ENCODE measurements at places on chromosomes 5 and 9.
A peak's percentile ranks its signal among the peaks of the same experiment; 100 is the strongest.

GRCh38 chr5:82356808-82357671 lies 78.9 kb upstream of the RPS23 start:
- peak; percentile 72 for DNase-seq

GRCh38 chr9:99140685-99141314 lies 35.9 kb downstream of the TGFBR1 start:
- DNase-seq: no peak

GRCh38 chr5:34648840-34649158 lies 7.3 kb upstream of the RAI14 start:
- DNase-seq: no peak

DNA sequence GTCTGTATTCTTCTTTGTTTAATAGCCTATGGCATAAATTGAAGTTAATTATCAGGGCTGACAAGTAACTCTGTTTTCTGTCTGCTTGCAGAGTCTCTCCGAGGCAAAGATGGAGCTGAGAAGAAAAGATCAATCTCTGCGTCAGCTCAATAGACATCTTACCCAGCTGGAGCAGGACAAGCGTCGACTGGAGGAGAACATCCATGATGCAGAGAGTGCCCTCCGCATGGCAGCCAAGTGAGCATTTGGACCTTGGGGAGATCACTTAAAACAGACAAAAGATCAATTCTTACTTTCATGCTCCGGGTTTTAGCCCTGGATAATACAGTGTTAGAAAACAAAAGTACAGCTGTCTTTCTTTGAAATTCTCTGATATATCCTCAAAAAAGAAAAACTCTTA lies 293.8 kb downstream of the CCDC171 start:
- DNase-seq: no peak

DNA sequence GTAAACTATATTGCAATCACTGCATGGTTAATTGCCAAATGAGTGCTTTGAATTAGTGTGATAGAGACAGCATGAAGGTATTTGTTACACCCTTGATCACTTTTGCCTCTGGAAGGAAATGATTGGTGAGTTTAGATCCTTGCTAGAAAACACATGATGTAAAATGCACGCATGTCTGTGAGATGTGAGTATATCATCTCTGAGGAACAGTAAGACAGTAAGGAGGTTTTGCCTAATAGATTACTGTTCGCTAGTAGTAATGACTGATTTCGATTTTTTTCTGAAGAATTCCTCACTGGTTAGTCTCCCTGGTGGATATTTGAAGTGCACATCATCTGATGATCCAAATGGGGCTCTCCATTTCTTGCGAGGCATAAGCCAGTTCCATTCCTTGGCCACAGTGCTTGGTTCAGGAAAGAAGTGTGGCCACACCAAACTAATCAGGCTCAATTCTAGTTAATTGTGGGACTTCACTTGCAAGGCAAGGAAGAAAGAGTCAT lies 156.4 kb upstream of the ADRA1B start:
- DNase-seq: no peak

DNA sequence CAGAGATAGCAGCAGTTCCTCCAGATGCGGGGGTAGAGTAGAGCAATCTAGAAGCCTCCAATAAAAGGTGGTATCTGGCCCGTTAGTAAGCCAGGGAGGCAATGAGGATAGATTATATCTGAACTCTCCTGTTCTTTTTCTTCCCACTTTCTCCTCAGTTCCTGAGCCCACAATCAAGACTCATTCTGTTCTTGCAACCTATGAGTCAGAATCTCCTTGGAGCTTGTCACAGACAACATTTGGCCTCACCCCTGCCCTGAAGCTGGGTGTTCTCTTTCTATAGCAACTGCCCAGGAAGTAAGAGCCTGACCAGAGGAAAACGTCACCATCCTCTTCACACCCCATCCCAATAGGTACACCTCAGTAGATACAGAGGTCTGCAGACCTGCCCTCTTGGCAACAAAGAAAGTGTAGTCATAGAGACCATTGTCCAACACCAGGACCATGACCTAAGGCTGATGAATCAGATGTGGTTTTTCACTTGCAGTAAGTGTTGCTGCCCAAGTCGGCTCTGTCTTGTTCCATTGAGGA lies 76.3 kb upstream of the PCA3 start:
- no peak for DNase-seq

DNA sequence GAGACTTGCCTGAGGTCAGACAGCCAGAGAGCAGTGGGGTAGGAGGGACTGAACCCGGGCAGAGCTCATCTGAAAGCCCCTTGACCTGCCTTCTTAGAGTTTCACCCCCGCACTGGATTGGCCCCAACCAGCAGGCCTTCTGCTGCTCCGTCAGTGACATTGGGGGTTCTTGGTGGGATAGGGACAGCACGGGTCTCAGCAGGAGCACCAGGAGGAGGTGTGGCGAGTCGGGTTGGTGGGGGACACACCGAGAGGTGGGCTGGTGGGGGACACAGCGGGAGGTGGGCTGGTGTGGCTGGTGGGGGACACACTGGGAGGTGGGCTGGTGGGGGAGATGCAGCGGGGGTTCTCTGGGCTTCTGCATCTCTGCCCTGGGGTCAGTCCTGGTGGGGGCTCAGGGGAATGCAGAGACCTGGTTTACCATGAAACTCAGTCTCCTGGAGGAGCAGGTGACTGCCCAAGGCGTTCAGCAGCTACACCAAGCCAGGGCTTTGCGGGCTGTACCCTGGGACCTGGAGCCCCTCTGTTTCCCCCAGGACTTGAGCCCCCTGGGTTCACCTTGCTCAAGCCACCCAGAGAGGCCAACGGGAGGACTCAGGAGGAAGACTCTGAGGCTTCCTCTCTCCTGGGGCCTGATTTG lies 28.1 kb upstream of the RNU6ATAC start:
- no peak for DNase-seq

- no peak for DNase-seq
Measured at GRCh38 chr5:30968971-30969370, 224.5 kb upstream of the CDH6 start.

- no peak for DNase-seq
Measured at GRCh38 chr5:151198861-151199260, 25.0 kb downstream of the CCDC69 start.

GRCh38 chr9:106981396-106982287 lies 118.7 kb downstream of the ZNF462 start:
- no peak for DNase-seq

DNA sequence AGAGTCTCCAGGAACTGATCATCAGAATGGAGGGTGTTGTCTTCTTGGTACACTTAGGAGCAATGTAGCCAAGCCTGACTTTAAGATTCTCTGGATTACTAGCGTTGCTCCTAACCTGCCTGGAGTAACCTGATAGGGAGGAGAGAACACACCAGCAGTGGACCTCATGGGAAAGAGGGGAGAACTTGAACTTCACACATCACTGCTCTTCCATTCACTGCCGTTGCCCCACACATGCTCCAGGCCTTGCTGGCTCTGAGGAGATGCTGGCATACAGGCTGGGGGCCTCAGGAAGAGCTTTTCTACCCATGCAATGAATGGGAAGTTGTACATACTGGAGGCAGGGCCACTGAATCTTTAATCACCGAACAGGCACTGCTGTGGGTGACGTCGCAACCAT lies 60.3 kb upstream of the ADAMTS16 start:
- no peak for DNase-seq

DNA sequence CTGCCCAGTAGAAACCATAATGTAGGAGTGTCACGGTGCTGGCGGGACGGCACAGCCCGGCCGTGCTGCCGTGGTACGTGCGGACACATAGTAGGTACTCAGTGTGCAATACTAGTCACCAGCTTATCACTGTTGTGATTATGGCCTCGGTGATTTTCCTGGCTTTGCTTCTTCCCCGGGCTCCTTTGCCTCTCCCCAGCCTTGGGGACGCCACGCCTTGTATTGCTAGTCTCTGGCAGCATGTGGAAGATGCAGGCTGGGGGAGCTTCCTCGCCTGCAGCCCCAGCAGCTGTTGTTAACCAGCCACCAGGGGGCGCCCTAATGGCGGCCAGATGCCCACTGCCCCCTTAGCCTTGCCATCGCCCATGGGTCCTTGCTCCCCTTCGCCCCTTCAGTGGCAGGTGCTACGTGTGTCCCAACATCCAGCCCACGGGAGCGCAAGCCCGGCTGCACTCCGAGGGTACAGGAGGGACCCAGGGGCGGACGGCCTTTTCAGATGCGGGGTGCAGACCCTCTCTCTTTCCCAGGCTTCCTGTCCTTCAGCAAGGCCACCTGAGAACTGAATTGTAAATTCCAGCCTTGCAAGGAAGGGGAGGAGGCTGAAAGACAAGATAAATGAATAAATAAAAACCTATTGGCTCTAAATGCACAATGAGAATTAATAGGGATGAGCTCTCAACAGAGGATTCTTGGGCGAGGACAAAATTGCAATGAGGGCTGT lies 8.0 kb downstream of the NTNG2 start:
- DNase-seq: peak; percentile 56

- DNase-seq: no peak
Measured at GRCh38 chr5:75466006-75466716, 45.3 kb downstream of the CERT1 start.

DNA sequence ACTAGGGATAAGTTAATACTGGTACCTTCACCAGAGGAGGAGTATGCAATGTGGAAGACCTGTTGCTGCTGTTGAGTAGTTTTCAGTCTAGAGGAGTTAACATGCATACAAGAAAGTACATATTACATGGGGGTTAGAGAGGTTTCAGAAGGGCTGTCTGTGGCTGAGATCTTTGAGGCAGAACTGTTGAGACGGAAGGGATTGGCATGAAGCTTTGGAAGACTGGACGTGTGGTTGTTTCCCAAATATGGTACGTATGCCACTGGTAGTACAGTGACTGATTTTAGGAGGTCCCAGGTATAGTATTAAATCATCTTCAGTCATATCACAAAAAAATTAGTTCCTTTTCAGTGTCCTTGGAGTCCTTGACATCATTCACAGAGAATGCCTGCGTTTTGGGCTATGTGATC lies 17.6 kb downstream of the TNFAIP8 start:
- no peak for DNase-seq

GRCh38 chr9:127175764-127176163 lies 53.3 kb upstream of the ANGPTL2 start:
- DNase-seq: peak; percentile 22

GRCh38 chr5:20157089-20157488 lies 169.1 kb upstream of the CDH18 start:
- no peak for DNase-seq

- no peak for DNase-seq
Measured at GRCh38 chr5:37090123-37090726, 159.0 kb downstream of the CPLANE1 start.

GRCh38 chr9:94995048-94995693 lies 268.7 kb downstream of the AOPEP start:
- no peak for DNase-seq

DNA sequence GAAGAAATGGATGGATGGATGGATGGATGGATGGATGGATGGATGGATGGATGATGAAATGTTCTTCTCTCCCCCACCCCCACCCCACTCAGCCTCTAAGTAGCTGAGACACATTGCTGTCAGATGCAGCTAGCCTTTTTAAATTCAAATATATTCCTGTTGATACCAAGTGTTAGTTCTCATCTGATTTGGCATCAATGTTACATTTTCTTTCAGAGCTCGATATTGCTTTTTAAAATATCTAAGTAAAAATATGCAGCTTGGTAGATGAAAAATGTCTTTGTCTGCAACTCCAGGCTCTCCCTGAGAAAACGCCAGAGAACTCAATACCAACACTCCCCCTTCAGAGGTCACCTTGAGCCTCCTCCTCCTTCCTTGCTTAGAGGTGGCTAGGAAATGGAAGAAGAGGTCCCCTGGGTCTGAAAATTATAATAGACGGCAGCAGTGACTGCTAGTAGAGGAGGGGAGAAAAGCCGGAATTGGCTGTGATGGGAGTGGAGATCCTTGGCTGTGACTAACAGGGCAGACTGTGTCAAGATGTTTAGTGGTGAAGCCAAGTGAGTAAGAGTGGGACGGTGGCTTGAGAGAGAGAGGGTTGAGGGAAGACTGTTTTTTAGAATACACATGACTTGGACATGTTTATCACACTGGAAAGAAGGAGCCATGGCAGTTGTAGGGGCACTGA lies 156.0 kb downstream of the ZNF462 start:
- DNase-seq: no peak

DNA sequence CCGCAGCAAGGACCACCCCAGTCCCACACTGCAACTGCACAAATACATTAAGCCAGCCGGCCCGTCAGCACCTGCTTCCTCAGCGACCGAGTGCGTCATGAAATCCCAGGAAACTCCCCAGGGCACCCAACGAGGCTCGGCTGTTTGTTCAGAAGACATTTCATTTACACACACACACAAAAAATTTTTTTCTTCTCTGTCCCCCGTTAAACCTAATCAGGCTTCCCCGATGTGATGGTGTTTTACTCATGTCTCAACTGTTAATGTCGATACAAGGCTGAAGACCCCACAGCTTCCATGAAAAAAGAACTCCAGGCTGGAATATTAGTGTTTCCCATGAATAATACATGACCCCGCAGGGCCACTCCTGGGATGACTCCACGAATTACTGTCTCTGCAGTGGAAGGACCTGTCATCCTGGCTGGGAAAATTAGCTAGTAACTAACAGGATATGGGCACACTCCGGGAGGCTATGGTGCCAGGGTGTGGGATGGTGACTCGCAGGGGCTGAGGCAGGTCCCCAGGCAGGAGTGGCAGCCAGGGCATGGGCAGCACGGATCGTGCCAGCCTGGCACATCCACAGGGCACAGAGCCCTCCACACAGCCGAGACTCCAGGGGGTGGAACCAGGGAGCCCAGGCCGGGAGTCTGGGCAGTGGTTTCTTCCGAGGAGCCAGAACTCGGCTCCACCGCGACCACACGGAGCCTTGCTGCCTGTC lies 102.4 kb downstream of the VAV2 start:
- DNase-seq: no peak

- DNase-seq: peak; percentile 60
Measured at GRCh38 chr9:126587187-126588185, 26.2 kb upstream of the LMX1B start.

DNA sequence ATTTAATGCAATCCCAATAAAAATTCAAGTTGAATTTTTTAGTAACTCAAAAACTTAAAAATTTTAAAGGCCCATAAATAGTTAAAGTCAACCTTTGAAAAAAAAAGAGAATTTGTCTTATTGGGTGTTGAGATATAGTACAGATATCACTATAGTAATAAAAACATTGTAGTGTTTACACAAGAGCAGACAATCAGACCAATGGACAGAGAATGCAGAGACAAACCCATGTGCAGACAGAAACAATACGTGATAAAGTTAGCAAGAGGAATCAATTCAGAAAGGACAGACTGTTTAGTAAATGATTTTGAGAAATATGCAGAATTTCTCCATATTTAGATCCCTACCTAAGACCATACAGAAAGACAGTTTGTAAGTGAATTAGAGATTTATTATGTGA lies 33.9 kb downstream of the GOLGA1 start:
- DNase-seq: no peak

GRCh38 chr9:19624519-19624918 lies 164.3 kb downstream of the SLC24A2 start:
- DNase-seq: no peak

GRCh38 chr5:38618154-38618553 lies 61.7 kb upstream of the LIFR start:
- no peak for DNase-seq

- DNase-seq: no peak
Measured at GRCh38 chr9:12964271-12964670, 189.5 kb downstream of the LURAP1L start.

GRCh38 chr9:107907715-107908114 lies 418.1 kb upstream of the KLF4 start:
- DNase-seq: no peak
